ENCODE measurements at places on chromosomes 1 and 21.

DNA sequence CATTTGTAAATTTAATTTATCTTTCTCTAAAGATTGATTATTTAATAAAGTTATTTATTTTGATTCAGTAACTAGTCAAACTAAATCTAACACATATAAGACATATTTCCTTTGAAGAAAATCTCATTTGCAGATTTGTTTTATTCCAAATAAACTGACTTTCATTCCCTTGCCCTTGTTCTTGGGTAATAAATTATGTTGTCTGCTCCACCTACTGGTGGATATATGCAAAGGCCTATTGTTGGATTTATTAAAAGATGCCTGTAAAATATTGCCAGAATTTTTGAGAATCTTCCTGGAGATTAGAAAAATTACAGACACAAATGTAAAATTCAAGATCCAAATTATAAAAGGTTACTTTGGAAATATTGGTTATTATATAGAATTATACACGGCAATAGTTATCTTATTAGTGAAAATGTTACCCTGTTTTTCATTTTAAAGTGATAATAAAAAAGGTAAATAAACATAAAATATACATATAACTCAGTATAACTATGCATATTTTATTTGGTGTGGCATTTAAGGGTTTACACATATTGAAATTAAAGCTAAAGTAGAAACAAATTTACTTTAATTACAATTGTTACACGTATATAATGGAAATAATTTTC, 116.1 kb downstream of the SPATA17 start:
- DNase-seq: peak; percentile 26

DNA sequence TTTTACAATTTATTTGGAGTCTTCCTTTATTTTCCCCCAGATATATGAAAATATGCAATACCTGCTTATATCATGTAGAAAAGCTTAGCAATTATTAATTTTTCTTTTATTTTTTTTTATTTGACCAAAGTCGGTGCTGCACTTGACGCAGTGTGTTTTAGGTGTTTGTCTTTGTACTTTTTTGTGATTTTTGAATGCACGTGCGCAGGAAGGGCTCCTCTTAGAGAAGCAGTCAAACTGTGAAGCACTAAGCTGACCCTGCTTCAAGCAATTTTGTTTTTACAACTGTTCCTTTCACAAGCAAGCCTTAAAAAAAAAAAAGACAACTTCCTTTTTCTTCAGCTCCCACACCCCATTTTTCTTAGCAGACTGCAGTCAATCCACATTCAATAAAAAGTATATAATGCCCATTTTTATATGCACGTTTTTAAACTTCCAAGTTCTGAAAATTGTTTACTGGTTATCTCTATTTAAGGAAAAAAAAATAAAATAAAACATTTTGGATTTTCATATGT, 267.4 kb downstream of the TM2D1 start:
- no peak for DNase-seq

DNA sequence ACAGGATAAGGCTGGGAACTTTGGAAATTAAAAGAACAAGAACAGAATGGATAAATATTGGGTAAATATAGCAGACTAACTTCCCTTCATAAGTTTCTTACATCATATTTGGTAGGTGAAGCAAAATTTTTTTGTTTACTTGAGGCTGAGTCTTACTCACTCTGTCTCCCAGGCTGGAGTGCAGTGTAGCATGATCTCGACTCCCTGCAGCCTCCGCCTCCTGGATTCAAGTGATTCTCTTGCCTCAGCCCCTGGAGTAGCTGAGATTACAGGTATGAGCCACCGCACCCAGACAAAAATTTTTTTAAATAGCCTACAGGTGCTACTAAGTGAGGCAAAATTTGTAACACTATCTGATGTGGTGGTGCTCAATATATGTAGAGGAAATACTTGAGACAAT, 50.7 kb downstream of the TM2D1 start:
- DNase-seq: peak; percentile 18

GRCh38 chr1:169338617-169339016, 29.0 kb downstream of the NME7 start:
- no peak for DNase-seq

- no peak for DNase-seq
Measured at GRCh38 chr1:151918819-151919610, 9.7 kb upstream of the THEM4 start.

DNA sequence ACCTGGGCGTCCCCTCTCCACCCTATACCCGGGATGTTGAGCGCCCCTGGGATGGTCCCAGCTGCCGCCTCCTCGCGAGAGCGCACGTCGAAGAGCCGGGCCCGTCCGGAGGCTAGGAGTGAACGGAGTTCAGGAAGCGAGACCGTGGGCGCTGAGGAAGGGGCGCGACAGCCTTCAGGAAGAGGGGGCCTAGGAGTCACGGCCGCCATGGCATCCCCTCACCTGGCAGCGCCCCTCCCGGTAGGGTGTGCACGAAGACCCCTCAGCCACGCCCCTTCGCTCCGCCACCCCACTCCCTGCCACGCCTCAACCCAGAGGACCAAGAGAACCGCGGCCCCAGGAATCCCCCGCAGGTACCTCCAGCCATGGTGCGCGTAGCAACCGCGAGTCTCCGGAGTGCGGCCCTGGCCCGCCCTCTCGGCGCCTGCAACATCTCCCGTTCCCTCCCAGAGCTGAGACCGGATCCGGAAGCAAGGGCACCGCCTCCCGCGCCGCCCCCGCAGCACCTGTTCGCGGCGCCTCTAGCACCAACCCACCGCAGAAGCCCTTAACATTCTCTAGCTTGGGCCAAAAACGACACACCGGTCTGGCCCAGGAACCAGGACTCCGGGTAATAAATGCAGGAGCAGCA, at the start of gene TSTD1:
TSTD1 (minus strand) TSS at position 442 of the 631 bp plus-strand sequence; CDS start at position 367, 75 bp downstream.
- DNase-seq: peak; percentile 57

GRCh38 chr1:112325504-112325903, 70.5 kb upstream of the CTTNBP2NL start:
- no peak for DNase-seq

DNA sequence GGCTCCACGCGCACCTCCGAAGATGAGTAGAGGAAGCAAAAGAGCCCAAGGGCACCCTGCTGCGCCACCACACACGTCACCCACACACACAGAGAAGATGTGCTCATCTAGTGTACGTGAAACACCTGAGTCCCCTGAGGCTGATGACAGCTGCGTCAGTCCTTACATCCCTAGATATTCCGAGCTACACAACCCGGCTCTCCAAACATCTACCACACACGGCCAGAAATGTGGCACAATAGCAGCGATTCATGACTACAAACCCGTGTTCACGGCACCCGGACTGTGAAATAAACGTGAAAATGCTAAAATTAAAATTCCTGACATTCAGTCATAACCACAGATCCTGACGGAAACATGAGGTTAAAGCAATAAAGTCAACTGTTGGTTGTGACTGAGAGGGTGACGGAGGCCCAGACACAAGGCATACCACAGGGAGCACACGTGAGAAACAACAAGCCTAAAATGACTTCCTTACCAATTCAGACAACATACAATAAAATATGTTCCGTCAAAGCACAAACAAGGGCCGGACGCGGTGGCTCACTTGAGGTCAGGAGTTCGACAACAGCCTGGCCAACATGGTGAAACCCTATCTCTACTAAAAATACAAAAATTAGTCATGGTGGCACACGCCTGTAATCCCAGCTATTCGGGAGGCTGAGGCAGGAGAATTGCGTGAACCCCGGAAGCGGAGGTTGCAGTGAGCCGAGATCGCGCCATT, 7.3 kb downstream of the SSU72 start:
- DNase-seq: no peak

GRCh38 chr1:95888941-95889390, 655.0 kb downstream of the RWDD3 start:
- peak; percentile 1 for DNase-seq

DNA sequence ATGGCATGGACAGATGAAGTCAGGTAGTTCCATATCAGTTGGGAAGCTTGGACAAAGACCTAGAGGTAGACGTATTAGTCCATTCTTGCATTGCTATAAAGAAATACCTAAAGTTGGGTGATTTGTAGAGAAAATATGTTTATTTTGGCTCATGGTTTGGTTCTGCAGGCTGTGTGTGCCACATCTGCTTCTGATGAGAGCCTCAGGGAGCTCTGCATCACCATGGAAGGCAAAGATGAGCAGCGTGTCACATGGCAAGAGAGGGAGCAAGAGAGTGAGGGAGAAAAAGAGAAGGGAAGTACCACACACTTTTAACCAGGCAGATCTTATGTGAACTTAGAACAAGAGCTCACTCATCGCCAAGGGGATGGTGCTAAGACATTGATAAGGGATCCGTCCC, 9.0 kb downstream of the TSACC start:
- no peak for DNase-seq

GRCh38 chr21:42113926-42114409, 42.9 kb downstream of the UMODL1 start:
- no peak for DNase-seq

- peak; percentile 59 for DNase-seq
Measured at GRCh38 chr1:48026701-48027532, 29.7 kb upstream of the TRABD2B start.

DNA sequence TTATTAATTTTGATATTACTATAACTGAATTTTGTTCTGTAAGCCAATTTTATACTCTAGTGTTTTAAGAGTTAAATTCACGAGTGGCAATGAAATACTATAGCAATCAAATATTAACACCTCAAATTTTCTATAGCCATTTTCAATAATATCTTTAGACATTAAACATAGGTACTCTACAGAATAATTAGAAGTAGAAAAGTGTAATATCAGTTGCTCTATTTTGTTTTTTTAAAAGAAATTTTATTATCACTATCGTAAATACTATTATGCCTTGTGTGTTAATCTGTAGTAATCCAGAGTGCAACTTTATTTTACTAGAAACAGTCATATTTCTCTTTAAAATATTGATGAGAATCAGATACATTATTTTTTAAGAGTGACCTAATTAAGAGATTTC, 691.2 kb downstream of the USP25 start:
- no peak for DNase-seq

DNA sequence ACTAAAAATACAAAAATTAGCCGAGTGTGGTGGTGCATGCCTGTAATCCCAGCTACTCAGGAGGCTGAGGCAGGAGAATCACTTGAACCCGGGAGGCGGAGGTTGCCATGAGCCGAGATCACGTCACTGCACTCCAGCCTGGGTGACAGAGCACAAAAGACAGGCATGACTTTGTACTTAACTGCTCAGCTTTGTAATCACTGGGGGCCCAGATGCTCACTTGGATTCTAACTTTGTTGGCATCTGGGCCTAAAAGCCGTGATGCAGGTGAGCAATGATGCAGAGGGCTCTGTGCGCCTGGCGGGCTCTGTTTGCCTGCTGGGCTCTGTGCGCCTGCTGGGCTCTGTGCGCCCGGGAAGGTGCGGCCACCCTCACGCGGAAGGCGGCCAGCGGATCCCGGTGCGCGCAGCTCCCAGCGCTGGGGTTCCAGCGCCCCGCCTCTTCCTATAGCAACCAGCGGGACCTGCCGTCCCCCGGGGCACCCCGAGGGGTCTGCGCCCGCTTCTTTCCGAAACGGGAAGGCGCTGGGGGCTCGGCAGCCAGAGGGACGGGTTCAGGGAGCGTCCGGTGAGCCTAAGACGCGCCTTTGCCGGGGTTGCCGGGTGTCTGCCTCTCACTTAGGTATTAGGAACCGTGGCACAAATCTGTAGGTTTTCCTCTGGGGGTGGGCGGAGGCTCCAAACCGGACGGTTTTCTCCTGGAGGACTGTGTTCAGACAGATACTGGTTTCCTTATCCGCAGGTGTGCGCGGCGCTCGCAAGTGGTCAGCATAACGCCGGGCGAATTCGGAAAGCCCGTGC, 31.7 kb downstream of the PRMT2 start:
- DNase-seq: peak; percentile 44

DNA sequence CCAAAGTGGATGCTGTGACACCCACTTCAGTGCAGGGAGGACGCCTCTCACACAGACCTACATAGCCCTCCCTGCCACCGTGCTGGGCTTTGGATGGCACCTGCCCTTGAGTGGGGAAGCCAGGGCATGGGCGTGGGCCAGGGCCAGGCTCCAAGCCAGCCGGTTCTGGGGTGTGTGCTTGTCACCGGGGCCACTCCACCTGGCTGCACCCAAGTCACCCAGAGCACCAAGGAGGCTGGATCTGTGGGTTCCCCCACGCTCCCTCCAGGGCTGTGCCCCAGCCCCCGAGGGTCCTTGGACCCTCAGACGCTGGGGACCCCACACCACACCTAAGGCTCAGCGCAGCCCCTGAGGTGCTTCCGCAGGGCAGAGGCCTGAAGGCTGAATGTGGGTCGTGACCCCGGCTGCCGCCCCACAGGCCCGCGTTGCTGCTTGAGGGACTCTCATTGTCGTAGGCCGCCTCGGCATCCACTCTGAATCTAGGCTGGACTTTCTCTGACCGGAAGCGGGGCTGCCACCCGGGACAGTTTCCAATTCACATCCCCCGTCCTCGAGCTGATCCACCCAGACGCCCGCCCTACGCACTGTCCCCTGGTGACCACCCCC, 1.5 kb downstream of the MXRA8 start:
- DNase-seq: no peak

GRCh38 chr1:183810756-183811544, 6.0 kb downstream of the RGL1 start:
- peak; percentile 69 for DNase-seq

GRCh38 chr1:19344372-19344810, 32.3 kb downstream of the SLC66A1 start:
- peak; percentile 31 for DNase-seq

DNA sequence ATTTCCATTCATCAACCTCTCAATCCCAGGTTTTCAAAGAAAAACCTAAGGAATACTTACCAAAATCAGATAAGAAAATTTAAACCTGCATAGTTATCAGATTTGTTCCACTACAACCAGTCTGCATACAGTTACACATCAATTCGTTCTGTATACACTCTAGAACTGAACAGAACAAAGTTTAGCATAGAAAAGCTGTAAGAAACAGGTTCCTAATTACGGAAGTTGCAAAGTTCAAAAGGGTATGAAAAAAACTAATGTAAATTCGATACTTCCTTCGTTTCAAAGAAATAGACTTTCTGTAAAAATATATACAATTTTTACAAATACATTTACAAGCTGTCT, 3.1 kb downstream of the MCL1 start:
- no peak for DNase-seq

GRCh38 chr1:100989306-100990077, 36.1 kb downstream of the DPH5 start:
- DNase-seq: peak; percentile 90

GRCh38 chr1:59669752-59670312, 144.9 kb upstream of the HOOK1 start:
- DNase-seq: peak; percentile 81

GRCh38 chr1:156430866-156431265, 61.9 kb downstream of the RHBG start:
- no peak for DNase-seq

DNA sequence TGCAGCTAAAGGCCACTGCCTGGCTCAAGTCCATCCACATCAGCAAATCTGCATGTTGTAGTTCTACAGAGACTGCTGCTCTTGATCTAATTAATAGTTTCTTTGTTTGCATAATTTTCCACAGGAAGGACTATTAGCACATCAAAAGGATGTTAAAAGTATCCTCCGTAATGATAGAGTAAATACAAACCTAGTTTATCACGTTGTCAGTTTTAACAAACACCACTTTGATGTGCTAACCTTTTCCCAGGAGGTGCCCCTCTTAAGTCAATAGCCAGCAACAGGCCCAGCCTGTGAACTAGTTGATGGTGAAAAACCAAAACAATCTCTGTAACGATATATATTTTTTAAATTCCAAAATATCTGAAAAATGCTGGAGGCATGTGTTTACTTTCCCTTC, 64.2 kb upstream of the SLC22A15 start:
- DNase-seq: no peak

GRCh38 chr21:33892853-33893252, 22.8 kb downstream of the ATP5PO start:
- DNase-seq: no peak

- DNase-seq: no peak
Measured at GRCh38 chr21:46412521-46413364, 45.9 kb upstream of the DIP2A start.

- DNase-seq: peak; percentile 62
Measured at GRCh38 chr1:210525716-210526454, 197.2 kb downstream of the HHAT start.

Data from amniotic epithelial cell (primary cell).